ENCODE measurements at places on chromosomes 16 and 17.
A peak's percentile ranks its signal among the peaks of the same experiment; 100 is the strongest.

DNA sequence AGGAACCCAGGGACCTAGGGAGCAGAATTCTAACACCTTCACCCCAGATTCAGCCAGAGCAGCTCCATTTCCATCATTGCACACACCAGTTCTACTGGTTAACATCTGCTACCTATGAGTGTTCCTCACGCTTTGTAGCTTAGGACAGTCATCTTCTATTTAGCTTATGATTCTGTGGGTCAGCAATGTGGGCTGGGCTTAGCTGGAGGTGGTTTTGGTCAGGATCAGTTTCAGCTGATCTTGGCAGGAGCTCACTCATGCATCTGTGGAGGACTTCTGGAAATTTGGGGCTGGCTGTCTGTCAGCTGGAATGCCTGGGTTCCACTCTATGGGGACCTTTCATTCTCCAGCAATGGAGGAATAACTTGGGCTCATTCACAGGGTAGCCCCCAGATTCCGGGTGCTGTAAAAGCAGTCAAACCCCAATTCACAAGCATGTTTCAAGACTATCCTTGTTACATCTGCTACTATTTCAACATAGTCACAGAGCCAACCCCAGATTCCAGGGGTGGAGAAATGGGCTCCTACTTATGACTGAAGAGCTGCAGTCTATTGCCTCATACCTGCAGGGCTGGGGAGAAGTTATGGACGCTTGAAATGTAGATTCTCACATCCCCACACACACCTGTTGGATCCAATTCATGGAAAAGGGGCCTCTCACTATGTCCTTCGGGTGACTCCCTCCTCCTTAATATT, 3.4 kb upstream of the HP start:
- no peak for DNase-seq

DNA sequence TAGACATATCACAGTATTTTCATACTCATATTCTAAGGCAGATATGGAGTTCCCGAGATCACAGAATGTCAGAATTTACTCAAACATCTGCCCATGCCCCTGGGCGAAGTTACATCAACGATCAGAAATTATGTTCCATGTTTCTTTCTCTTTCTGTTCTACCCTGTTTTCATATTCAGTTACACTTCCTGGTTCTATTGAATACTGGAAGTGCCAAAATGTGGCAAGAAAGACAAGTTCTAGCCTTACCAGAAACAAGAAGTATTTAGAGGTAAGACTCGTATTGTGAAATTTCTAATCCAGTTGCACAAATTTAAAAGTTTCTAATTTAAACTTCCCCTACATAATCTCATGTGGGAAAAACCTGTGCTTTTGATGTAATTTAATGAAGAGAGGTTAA, 36.1 kb downstream of the KCNJ2 start:
- no peak for DNase-seq

DNA sequence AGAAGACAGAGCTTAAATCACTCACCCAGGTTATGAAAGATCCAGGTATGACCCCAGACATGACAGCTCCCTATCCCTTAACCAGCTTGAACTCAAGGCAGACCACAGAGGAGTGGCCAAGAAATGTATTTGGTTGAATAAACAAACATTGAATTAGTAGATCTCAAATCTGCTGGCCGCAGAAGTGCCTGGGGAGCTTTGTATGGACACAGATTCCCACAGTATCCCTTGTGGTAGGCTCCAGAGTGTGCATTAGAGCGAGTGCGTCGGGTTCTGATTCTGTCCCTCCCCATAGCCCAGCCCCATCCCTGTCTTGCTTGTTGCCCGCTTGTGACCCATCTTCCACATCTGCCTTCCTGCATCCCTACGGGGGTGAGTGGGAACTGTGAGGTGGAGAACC, 118.8 kb upstream of the FOXF1 start:
- no peak for DNase-seq

- no peak for DNase-seq
Measured at GRCh38 chr17:13601322-13601775, 380 bp downstream of the HS3ST3A1 start.

- no peak for DNase-seq
Measured at GRCh38 chr17:79113699-79114457, 39.3 kb downstream of the ENGASE start.

DNA sequence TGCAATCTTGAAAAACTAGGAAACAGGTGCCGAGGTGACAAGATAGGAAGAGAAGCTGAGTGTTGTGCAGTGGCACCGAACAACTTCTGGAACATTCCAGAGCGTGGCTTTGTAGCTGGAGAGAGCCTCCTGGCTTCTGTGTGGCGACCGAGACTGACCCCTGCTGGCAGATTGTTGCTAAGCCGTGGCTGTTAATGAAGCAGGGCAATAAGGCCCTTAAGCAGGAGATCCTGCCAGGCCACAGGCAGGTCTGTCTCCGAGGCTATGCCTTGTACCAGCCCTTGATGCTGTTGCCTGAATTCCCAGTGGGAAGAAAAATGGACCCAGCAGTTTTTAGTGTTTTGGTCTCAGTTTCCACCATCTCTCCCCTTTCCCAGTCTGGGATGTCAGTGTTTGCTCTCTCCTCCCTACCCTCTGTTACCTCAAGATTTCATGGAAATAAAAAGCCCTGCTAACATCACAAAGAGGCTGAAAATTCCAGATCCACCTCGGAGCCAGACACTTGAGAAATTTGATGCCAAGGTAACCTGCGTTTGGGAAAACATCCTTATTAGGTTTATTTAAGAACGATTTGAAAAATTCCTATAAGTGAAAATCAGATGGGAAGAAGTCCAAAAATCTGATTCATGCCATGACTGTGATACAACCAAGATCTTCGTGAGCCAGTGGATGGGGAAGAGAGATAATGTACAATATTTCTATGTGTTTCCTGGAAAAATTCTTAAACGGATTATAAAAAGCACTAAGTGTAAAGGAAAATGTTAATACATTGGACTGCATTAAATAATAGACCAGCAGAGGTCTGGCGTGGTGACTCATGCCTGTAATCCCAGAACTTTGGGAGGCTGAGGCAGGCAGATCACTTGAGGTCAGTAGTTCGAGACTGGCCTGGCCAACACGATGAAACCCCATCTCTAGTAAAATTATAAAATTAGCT, 265.1 kb downstream of the PRKCA start:
- peak; percentile 83 for DNase-seq

- no peak for DNase-seq
Measured at GRCh38 chr16:65280845-65281512, 159.1 kb upstream of the CDH11 start.

GRCh38 chr17:20223808-20224328, 214.7 kb downstream of the SPECC1 start:
- DNase-seq, result no peak

- DNase-seq, result no peak
Measured at GRCh38 chr17:55710829-55711496, 11.7 kb downstream of the TMEM100 start.

All from activated CD4-positive, alpha-beta T cell treated with anti-CD3 and anti-CD28 coated beads, Interleukin-10, Interleukin-2, amounts not matched to agents 100 ng/mL and 50 ng/mL, durations not matched to agents 16 hours and 8 hours (primary cell).